Myocyte (in vitro differentiated cells): ENCODE measurements at places on chromosomes 11 and 22. TPM values are rescaled to one million over a fixed set of nuclear protein-coding genes. Genes with fewer than 3 reads are reported as not detected.
A peak's percentile ranks its signal among the peaks of the same experiment; 100 is the strongest.

DNA sequence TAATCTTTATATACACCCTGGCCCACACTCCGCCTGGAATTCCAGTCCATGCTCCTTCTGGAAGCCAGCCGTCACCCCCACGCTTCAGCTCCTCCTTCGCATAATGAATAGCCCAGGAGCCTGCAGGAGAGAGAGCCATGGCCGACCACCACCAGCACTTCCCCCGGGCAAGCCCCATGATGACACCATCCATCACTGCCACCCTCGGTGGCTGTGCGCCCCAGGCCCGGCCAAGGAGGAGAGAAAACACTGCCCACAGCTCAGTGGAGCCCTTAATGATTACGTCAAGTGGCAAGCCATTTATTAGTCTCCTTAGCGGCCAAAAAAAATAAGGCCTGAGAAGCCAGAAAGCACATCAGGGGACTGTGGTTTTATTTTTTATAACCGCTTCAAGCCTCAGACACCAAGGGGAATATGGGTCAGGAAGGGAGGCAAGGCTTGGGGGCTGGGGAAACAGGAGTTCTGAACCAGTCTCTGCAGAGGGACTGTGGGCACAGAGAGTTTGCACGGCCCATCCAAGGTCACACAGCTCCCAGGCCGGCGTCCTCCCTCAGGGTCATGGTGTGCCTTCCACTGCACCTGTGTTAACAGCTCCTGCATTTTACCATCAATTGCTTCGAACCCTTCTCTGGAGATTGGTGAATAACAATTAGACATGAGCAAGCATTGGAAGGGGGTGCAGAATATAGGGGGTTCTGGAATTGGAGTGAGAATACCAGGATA is 134.3 kb downstream of the MN1 start:
- no peak for DNase-seq

GRCh38 chr22:19147195-19147780 is 2.8 kb downstream of the GSC2 start:
- no peak for DNase-seq

DNA sequence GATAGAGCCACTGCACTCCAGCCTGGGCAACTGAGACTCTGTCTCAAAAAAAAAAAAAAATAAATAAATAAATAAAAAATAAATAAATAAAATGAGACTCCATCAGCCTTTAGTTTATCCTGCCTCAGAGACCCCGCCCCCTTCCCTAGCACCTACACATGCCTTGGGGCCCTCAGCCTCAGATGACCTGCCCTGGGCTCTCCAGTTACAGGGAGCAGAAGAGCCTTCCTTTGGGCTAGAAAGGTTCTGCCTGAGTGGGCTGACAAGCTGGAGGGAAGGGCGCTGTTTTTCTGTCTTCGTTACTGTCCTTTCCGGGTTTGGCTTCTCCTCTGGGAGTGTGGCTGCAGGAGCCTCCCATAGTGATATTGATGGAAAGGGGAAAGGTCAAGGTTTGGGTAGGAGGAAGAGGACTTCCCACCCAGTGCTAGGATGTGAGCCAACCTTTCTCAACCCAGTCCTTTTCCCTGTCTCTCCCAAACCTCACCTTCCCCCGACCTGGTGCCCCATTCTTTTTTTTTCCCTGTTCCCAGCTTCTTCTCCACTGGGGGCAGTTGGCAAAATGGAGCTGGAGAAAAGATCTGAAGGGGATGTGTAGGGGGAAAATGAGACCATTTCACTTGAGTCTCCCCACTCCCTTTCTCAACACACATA is 1.5 kb upstream of the SF3B2 start:
- DNase-seq = peak; percentile 8

DNA sequence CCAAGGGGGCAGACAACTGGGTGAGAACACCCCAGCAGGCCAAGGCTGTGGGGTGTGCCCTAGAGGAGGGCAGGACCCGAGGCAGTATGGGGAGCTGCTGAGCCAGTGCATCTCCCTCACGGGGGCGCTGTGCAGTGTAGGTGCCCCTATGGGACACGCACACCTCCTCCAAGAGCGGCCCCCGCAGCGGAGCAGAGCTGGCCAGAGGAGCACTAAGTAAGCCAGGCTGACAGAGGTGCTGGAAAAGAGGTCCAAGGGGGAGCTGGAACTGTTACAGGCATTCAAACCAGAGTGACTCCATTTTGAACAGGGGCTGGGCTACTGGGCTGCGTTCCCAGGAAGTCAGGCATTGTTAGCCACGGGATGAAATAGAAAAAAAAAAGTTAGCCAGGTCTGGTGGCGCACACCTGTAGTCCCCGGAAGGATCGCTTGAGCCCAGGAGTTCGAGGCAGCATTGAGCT is 41.8 kb downstream of the TST start:
- DNase-seq = peak; percentile 25

DNA sequence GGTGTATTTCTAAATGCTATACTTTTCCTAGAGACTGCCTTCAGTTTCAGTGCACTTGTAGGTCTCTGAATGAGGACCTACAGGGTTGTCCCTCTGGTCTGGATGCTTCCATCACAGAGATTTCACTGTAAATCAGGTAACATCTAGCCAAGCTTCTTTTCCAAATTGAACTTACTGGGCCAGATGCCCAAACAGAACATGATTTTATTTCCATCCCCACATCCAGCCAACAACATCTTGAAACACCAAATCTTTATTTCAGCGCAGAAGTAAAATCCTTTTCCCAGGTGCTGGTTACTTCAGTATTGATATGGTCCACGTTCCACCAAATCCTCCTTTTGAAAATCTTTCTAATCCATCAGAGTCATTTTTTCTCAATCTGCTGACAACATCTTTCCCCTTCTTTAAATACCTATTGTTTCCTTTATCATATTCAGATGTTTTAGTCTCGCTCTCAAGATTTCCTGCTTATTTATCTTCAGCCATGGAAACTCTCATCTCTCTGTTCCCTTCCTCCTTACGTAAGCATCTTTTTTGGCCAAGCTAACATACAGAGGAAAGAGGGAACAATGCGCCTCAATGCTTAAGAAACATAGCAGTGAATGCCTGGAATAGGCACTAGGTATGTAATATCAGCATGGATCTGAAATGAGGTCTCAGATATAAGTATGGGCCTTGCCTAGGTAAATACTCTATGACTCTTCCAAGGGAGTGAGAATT is 201.2 kb upstream of the MTNR1B start:
- DNase-seq = no peak

Gene RBMXL2
- total RNA-seq = not detected in 2 replicates

- DNase-seq = no peak
Observed at GRCh38 chr11:32316232-32316631, 119.1 kb downstream of the WT1 start.

DNA sequence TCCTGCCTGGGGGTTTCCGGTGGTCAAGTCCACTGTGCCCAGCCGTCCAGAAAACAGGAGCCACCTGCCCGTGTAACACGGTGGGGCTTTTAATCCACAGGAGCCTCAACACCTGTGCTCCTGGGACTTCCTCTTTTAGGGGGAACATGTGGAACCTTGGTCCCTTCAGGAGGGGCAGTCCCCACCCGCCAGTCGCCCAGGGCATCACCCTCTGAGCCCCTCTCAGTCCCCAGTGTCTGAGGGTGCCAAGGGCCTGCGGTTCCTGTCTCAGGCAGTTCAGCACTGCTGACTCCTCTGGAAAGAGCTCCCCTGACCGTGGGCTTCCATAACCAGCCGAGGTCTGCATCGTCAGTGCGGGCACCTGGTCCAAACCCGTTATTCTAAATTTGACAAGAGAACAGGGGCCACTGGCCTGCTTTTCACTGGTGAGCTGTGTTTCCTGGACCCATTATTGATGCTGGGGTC is 15.8 kb downstream of the KRTAP5-5 start:
- DNase-seq = no peak

DNA sequence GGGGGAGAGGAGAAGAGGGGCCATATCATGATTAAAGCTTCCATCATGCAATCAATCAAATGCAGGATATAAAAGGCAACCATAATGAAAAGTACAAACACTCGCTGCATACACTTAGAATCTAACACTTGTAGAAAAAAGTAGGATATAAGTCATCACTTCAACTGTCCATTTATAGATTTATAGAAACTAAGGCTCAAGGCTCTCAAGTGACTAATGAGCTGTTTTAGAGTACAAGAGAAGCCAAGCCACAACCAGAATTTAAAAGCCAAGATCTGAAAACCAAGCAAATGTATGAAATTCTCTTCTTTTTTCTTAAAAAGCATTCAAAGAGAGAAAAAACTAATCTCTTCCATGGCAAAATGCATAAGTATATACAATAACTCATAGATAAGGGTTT is 160.2 kb upstream of the BLID start:
- DNase-seq = no peak

Gene CYP2D6
- not detected in 2 replicates for total RNA-seq

GRCh38 chr11:71486320-71486719 is 33.3 kb downstream of the NADSYN1 start:
- no peak for DNase-seq

- peak; percentile 80 for DNase-seq
Observed at GRCh38 chr11:12159351-12160099, 49.1 kb downstream of the MICAL2 start.

DNA sequence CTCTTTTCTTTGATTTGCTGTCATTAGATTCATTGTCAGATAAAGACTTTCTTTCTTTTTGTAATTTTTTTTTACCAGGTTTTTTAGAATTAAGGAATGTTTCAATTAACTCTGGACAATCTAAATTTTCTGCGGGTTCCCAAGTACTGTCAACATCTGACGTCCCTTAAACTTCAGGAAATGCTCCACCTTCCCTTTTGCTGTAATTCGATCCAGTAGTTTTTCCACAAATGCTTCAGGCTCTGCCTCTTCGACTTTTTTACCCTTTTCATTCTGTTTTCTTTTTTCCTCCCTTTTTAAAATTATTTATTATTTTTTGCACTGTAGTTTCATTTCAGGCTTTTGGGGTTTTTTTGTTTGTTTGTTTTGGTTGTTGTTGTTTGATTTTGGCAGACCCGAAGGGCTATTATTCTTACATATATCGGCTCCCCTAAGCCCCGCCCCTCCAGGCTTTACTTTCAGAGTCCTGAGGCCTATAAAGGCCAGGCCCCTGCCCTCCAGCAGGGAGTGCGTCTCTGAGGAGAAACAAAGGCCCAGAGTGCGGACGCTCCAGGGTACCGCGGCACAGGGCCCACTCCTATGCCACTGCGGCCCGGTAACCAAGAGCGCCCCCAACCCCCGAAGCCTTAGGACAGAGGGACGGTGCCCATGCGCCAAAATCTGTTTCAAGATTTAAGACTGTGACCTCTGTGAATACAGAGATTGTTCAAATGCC is 116.4 kb downstream of the TYR start:
- DNase-seq = peak; percentile 0

DNA sequence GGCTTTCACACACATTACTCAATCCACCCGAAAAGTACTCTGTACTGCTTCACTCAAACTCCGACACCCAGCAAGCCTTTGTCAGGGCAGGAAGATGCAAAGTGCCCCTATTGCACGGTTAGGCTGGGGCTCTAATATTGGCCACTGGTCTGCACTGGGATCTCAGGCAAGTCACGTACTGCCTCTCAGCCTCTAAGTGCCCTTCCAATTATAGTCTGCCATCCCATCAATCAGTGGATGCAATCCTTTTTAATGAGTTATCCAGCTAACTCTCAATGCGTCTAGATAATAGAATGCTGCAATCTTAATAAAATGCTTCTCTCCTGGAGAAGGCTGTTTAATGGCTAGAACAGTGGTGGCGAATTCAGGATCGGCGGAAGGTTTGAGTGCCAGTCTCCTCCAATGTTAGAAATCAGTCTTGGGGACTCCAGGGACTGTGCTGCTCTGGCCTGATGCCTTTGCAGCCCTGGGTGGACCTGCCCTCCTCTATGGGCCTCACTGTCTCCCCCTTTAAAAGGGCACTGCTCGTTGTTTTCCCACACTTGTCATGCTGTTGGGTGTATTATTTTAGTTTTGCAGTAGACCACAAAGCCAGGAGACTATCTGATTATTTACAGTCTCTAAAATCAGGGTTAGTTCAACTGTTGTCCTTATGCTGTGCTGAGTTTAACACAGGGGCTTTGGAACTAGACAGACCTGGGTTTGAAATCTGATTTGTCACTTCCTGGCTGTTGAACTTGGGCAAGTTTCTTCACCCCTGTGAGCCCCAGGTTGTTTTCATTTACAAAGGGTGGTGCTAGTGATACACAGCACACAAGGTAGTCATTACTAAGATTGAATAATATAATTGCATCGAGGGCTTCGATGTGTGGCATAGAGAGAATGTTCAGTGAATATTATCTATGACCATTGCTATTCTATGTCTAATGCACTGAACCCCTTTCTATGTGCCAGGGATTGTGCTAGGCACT is 36.7 kb downstream of the CLMP start:
- DNase-seq = no peak

GRCh38 chr11:60838132-60838531 is 3.8 kb upstream of the CCDC86 start:
- no peak for DNase-seq

GRCh38 chr11:66685276-66686099 is 7.8 kb upstream of the RBM4B start:
- DNase-seq = no peak

DNA sequence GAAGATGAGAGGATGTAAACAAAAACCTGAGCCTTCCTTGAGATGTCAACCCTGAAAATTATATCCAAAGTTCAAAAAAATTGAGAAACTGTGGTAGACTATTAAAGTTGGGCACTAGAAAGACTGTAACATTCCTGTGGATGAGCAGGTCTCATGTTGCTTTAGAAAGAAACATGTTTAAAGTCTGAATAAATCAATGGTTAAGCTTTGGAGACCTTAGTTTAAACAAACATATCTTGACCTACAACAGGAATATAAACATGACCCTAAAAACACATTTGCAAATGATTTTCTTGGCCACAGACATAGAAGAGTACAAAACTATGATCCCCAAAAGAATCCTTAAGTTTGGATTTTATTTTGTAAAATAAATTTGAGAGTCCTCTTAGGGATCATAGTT is 38.1 kb upstream of the PCF11 start:
- DNase-seq = no peak

DNA sequence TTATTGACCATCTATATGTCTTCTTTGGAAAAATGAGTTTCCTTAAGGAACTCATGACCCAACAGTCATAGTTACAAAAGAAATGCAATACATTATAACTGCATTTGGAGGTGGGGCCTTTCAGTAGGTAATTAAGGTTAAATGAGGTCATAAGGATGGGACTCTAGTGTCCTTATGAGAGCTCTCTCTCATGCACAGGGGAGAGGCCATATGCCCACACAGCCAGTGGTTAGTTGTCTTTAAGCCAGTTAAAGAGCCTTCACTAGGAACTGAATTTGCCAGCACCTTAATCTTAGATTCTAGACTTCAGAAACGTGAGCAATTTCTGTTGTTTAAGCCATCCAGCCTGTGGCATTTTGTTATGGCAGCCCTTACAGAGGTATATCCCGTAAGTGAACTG is 27.3 kb downstream of the INTS4 start:
- DNase-seq = no peak

Gene SCN2B
- total RNA-seq = not detected in 2 replicates

Gene GAB4
- total RNA-seq = not detected in 2 replicates
